ENCODE measurements at places on chromosomes 1 and 21. TPM values are rescaled to one million over a fixed set of nuclear protein-coding genes. Genes with fewer than 3 reads are reported as not detected.

Gene IVL
- total RNA-seq, result 2.1 TPM

Gene TACSTD2
- total RNA-seq, result 103 TPM

Gene YBEY
- 14.6 TPM for total RNA-seq

Gene CCDC185
- total RNA-seq, result not detected

Gene COL24A1
- 0.04 TPM for total RNA-seq

Gene CFHR4
- not detected for total RNA-seq

Gene THEM5
- not detected for total RNA-seq

Gene C1orf116
- 76.9 TPM for total RNA-seq

Gene IFNGR2
- total RNA-seq, result 93.6 TPM

Gene OR2L8
- total RNA-seq, result not detected
